ENCODE measurements at places on chromosomes 7 and 10.

DNA sequence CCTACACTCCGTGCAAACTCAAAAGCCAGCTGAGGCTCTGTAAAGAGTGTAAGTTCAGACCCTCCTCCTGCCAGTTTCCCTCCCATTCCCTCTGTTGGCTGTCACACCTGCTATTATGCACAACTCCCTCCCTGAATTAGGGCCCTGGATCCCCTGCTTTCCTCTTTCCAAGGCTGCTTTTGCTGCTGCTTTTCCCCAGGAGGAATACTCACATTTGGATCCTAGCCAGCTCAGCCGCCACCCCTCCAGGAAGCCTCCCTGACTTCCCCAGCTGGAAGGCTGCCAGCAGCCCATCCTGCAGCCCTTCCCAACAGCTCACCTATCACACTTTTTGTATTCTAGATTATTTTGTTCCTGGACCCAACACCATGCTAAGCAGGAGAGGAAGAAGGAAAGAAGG, 40.9 kb upstream of the WDR11 start:
- no peaks in the 10 kb centered on the region for H3K4me1 ChIP-seq
- no peak for DNase-seq

DNA sequence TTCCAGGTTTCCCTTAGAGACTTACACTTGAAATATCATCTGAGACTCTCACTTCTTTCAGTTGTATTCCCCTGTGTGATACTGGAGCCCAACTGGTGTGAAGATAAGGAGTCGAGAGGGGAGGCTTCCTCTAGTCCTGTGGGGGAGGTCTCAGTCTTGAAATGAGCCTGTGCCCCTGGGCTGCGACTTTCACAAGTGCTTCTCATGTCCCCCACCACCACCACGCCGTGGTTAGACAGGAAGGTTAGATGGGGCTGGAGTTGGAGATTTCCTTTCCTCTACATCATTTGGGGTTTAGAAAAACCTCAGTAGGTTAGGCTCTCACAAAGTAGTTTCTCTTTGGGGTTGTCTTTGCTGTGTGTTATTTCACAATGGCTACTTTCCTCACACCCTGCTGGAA, 25.6 kb upstream of the MKX start:
- peak overlapping the region; percentile 50 for H3K4me3 ChIP-seq
- H3K36me3 ChIP-seq = no peaks in the 10 kb centered on the region
- no peak overlapping the region for H3K27ac ChIP-seq
- peaks cover 63% of the 10 kb centered on the region for H3K27me3 ChIP-seq

GRCh38 chr7:47342296-47343060, 239.4 kb downstream of the TNS3 start:
- no peaks in the 10 kb centered on the region for H3K4me1 ChIP-seq
- DNase-seq = no peak
- no peak overlapping the region for H3K27ac ChIP-seq
- peaks cover 6% of the 10 kb centered on the region for H3K27me3 ChIP-seq
- no peaks in the 10 kb centered on the region for H3K36me3 ChIP-seq

DNA sequence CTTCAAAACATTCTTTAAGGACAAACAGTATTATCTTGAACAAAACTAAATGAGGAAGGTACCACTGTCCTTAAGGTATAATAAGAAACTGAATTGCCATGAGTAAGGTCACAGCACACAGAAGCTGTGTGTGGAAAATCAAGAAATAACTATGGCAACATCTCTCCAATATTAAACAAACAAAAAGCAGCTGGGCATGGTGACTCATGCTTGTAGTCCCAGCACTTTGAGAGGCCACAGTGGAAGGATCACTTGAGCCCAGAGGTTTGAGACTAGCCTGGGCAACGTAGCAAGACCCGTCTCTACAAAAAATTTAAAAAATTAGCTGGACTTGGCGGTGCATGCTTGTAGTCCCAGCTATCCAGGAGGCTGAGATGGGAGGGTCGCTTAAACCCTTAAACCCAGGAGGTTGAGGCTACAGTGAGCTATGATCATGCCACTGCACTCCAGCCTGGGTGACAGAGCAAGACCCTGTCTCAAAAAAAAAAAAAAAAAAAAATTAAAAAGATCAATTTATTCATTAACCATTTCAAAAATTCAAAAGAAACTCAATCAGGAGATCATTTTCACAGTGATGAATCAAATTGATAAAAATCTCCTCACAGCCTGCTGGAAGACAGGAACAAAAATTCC, 195.4 kb downstream of the SKIDA1 start:
- no peak for DNase-seq
- H3K27me3 ChIP-seq = peaks cover 2% of the 10 kb centered on the region
- H3K27ac ChIP-seq = no peak overlapping the region
- H3K4me3 ChIP-seq = no peak overlapping the region

- H3K36me3 ChIP-seq = no peaks in the 10 kb centered on the region
- H3K27ac ChIP-seq = no peak overlapping the region
- H3K27me3 ChIP-seq = peaks cover 8% of the 10 kb centered on the region
- peaks cover 5% of the 10 kb centered on the region for H3K4me1 ChIP-seq
- no peak for DNase-seq
- H3K4me3 ChIP-seq = no peak overlapping the region
These were observed 9.1 kb upstream of the PRKAR2B start for GRCh38 chr7:107035446-107035845.

DNA sequence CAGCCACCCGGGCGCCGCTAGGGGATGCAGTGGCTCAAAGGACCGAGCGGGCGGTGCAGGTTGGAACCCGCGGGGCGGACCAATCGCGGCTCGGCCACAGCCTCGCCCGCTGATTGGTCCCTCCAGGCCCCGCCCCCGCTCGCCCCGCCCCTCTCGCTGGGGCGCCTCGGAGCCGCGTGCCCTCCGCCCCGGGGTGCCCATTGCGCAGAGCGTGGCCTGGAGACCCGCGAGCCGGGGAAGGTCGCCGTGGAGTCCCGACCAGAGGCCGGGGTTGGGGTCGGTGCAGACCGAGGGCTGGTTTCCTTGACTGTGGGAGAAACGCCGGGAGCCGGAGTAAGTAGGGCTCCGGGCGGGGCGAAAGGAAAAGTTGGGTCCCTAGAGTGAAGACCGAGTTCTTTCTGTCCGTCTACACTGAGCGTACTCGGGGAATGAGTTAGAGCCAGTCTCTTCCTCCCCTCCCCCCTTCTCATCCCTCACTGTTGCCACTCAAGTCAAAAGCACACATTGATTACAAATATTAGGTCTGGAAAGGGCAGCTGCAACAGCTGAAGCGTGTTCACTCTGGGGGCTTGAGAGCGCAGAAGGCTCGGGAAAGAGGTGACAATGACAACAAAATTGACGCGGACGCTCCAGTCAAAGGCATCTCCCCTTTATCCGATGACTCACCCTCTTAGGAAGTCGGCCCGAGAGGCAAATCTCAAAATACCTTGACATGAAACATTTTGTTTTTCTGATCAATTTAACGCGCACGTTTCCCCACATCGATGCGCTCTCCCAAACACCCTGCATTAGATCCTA, 843 bp upstream of the GATA3 start:
- H3K27ac ChIP-seq = peak overlapping the region; percentile 96
- H3K27me3 ChIP-seq = peaks cover 28% of the 10 kb centered on the region
- H3K36me3 ChIP-seq = peaks cover 26% of the 10 kb centered on the region
- DNase-seq = peak; percentile 97
- H3K4me3 ChIP-seq = peak overlapping the region; percentile 98

GRCh38 chr7:154915600-154915999, 87.3 kb downstream of the PAXIP1 start:
- H3K27me3 ChIP-seq = peaks cover 14% of the 10 kb centered on the region
- H3K4me3 ChIP-seq = no peak overlapping the region
- H3K4me1 ChIP-seq = peaks cover 6% of the 10 kb centered on the region
- DNase-seq = no peak
- H3K27ac ChIP-seq = no peak overlapping the region
- H3K36me3 ChIP-seq = peaks cover 2% of the 10 kb centered on the region

- H3K27me3 ChIP-seq = peaks cover 12% of the 10 kb centered on the region
- peaks cover 2% of the 10 kb centered on the region for H3K4me1 ChIP-seq
- no peak overlapping the region for H3K27ac ChIP-seq
- peaks cover 8% of the 10 kb centered on the region for H3K36me3 ChIP-seq
- H3K4me3 ChIP-seq = no peak overlapping the region
- DNase-seq = no peak
These were observed 35.4 kb upstream of the HBP1 start for GRCh38 chr7:107133396-107133795.

GRCh38 chr10:100876585-100877460, 35.9 kb upstream of the SLF2 start:
- H3K4me3 ChIP-seq = no peak overlapping the region
- no peak for DNase-seq
- no peaks in the 10 kb centered on the region for H3K36me3 ChIP-seq
- H3K27me3 ChIP-seq = peaks cover 18% of the 10 kb centered on the region
- H3K4me1 ChIP-seq = no peaks in the 10 kb centered on the region

DNA sequence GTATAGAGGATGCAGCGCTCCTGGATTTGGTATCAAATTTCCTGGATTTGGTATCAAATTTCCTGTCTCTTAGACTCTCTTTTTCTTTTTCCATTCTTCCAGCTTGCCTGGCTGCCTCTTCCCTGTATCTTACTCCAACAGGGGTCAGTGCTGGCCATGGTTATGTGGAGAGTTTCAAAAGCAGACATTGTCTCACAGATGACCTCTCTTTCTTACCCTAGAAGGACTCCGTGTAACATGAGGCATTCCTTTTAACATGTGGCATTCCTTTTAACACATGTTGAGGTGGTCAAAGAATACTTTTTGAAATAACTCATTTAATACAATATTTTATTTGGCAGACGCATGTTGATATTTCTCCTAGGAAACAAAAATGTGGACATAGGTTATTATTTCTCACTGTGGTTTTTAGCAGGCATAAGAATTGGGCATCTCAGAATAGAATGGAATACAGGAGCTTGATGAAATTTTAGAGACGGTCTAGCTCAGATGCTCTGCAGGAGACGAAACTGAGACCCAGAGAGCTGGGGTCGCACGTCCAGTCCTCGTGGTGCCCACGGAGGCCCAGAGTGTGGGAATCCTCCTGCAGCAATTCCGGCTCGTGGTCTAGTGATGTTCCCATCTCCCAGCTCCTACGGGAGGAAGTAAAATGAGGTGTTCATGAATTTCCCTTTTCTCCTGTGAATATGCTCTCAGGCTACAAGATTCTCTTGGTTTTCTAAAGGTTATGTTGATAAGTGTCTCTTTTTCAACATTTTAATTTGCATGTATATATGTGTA, 59.6 kb upstream of the PITRM1 start:
- no peak for DNase-seq
- H3K4me3 ChIP-seq = no peak overlapping the region
- no peaks in the 10 kb centered on the region for H3K36me3 ChIP-seq
- H3K27ac ChIP-seq = no peak overlapping the region
- peaks cover 43% of the 10 kb centered on the region for H3K27me3 ChIP-seq
- peaks cover 16% of the 10 kb centered on the region for H3K4me1 ChIP-seq
